Activated CD4-positive, CD25-positive, alpha-beta regulatory T cell treated with anti-CD3 and anti-CD28 coated beads, Interleukin-2, amount 50 U/mL, for 24 hours (primary cell): ENCODE measurements at places on chromosomes 5 and 9.

DNA sequence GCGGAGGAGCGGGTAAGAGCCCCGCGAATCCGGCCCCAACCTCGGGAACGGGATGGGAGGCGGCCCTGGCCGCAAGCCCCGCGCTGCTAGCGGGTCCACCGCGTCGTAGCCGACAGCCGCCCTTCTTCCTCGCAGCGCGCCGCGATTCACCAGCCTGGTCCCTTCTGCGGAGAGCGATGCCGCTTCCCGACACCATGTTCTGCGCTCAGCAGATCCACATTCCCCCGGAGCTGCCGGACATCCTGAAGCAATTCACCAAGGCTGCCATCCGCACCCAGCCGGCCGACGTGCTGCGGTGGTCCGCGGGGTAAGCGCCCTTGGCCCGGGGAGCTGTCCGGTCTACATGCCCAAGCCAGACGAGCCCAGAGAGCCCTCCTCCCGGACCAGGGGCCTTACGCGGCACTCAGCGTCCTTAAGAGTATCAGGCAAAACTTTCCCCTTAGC, 335 bp downstream of the ROPN1L start:
- ATAC-seq, result peak; percentile 49

- ATAC-seq, result no peak
Measured at GRCh38 chr5:38546691-38547146, 9.7 kb downstream of the LIFR start.

DNA sequence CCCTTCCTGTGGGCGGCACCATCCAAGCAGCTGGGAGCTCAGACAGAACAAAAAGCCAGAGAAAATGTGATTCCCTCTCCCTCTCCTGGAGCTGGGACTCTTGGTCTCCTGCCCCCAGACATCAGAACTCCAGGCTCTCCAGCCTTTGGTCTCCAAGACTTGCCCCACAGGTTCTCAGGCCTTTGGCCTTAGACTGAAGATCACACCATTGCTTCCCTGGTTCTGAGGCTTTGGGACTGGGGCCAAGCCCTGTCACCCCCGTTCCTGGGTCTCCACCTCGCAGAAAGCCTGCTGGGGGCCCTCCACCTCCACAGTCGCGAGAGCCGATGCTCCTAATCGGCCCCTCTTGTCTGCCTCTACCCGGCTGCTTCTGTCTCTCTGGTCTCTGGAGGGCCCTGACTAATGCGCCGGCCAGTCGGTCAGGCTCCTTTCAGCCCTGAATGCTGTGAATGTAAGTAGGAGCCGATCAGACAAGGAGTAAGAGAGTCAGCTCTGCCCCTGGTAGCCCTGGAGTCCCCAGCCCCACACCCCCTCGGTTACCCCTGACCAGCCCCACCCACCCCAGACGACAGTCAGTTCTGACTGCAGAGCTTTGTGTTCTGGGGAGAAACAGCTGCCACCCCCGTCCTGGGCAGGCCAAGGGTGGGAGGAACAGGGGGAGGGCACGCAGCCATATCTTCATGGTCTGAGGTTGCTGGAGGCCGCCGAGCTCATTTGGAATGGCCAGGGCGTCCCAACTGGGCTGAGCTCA, 57.5 kb downstream of the VAV2 start:
- ATAC-seq, result no peak

- ATAC-seq, result no peak
Measured at GRCh38 chr9:112187404-112187803, 12.3 kb upstream of the SUSD1 start.

DNA sequence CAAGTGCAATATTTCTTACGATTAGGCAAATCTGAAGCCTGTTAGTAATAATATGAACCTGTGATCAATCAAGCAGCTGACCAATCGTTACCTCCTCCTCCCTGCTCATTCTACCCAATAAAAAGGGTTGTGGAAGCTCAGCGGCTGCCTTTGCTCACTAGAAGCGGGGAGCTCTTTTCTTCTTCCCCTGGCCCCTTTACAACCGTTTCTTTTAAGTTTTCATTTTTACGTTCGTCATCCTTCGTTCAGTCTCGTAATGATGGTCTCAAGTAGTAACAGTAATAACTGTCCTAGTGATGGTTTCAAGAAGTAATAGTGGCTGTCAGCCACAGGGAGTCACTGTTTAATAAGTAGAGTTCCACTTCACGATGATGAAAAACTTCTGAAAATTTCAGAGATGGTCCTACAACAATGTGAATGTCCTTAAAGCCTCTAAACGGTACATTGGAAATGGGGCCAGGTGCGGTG, 6.2 kb downstream of the UGT3A2 start:
- ATAC-seq, result no peak

DNA sequence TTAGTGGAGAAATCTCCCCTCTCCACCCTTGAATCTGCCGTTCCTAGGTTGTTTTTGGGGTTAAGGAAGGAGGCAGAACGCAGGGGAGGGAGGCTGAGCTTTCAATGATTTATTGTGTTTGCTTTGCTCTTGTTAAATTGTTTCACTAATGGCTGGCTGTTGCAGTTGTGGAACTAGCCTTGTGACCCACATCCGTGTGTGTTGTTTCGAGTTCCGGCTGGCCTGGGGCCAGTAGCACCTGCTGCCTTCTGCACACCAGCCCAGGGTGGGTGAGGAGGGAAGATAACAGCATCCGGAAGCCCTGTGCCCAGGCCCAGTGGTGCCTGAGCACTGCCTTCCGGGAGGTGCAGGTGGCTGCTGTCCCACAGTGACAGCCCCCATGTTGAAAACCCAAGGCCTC, 3.6 kb downstream of the ERGIC1 start:
- ATAC-seq, result peak; percentile 44

DNA sequence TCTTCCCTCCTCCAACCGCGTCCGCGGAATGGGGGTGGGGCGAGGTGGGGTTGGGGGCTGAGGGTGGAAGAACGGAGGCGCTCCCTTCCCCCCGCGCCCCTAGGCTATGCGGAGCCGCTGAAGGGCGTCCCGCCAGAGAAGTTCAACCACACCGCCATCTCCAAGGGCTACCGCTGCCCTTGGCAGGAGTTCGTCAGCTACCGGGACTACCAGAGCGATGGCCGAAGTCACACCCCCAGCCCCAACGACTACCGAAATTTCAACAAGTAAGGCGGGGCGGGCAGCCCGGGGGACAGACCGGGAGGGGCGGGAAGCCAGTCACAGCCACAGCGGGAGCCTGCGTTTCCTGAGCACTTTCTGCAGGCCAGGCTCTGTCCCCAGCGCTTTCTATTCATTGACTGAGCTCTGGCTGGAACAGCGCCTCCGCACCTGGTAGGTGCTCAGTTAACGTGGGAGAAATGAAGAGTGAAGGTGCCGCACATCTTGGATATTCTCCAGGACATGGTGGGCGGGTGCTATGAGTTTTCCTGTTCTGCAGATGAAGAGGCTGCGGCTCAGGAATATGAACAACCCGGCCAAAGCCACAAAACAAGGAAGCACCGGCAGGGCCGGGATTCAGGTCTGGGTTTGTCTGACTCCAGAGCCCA, 11.3 kb downstream of the MYOZ3 start:
- ATAC-seq, result peak; percentile 58

GRCh38 chr5:149261246-149261645, 10.4 kb upstream of the AFAP1L1 start:
- ATAC-seq, result no peak

GRCh38 chr5:7869474-7870136, 657 bp downstream of the MTRR start:
- ATAC-seq, result peak; percentile 27

GRCh38 chr5:9351546-9351945, 194.3 kb downstream of the SEMA5A start:
- ATAC-seq, result no peak

- no peak for ATAC-seq
Measured at GRCh38 chr9:2299843-2300205, 284.7 kb downstream of the SMARCA2 start.

DNA sequence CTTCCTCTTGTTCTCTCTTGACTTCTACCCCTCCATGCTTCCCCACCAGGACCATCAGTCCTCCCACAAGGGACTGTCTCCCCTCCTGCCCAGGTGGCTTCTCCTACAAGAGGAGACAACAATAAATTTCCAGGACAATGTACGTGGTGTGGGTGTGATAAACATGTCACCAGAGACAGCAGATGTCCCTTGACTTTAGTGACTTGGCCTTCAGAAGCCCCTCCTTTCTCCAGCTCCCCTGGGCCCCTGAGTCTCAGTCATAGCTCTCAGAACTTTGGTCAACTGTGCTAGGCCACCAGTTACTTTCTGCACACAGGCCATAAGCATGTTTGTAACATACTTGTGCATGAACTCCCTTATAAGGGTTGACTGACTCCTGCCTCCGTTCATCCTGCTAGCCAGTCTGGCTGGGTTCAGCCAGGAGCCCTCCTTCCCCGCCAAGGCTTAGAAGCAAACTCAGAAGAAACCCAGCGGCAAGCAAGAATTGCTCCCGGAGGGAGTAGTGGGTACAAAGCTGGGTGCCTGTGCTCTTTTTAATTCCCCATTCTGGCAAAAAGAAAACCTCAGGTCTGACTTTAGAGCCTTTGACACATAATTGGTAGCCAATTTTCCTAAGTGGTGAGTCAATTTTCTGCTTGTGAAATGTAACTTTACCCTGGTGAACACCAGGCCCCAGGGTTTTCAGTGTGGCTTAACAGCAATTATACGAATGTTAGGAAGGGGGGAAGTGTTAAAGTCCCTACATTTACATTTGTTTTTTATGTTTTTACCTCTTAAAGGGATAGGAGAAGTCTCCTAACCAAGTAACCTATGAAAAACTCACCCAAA, 49.2 kb downstream of the EBF1 start:
- ATAC-seq, result no peak

GRCh38 chr9:111842313-111842712, 47.6 kb upstream of the SHOC1 start:
- ATAC-seq, result no peak

DNA sequence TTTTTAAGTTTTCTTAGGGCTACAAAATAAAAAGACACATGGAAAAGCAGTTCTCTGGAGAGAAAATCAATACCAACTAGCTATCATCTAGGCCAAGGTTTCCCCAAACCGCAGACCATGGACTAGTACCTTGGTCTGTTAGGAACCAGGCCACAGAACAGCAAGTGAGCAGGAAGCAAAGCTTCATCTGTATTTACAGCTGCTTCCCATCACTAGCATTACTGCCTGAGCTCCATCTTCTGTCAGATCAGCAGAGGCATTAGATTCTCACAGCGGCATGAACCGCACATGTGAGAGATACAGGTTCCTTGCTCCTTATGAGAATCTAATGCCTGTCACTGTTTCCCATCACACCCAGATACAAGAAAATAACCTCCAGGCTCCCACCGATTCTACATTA, 1907.6 kb upstream of the ACO1 start:
- no peak for ATAC-seq

DNA sequence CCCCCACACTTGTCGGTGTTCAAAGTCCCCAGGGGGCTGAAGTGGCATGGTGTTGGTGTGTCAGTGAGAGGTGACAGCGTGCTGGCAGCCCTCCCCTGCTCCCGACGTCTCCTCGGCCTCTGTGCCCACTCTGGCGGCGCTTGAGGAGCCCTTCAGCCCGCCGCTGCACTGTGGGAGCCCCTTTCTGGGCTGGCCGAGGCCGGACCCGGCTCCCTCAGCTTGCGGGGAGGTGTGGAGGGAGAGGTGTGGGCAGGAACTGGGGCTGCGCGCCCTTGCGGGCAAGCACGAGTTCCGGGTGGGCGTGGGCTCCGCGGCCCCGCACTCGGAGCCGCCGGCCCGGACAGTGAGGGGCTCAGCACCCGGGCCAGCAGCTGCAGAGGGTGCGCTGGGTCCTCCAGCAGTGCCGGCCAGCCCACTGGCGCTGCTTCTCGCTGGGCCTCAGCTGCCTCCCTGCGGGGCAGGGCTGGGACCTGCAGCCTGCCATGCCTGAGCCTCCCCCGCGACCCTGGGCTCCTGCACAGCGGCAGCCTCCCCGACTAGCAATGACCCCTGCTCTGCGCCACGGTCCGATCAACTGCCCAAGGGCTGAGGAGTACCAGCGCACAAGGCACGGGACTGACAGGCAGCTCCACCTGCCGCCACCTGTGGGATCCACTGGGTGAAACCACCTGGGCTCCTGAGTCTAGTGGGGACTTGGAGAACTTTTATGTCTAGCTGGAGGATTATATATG, 224.1 kb upstream of the RIOK2 start:
- no peak for ATAC-seq

DNA sequence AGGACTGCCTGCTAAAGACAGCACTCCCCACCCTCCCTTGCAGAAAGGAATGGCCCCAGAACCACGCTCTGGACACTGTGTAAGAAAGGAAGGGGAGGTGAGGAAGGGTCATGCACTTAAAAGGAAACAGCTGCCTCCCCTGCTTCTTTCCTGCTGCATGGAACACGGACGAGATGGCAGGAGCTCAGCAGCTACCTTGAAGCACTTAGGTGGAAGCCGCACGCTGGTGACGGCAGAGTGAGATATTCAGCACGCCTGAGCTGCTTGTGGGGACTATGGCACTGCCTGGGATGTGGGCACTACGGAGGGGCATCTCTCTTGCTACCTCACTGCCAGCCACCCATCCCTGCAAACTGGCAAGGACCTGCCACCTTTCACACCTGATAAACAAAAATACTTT, 101.5 kb downstream of the VAV2 start:
- no peak for ATAC-seq

GRCh38 chr5:78907255-78907891, 77.7 kb downstream of the ARSB start:
- ATAC-seq, result no peak

DNA sequence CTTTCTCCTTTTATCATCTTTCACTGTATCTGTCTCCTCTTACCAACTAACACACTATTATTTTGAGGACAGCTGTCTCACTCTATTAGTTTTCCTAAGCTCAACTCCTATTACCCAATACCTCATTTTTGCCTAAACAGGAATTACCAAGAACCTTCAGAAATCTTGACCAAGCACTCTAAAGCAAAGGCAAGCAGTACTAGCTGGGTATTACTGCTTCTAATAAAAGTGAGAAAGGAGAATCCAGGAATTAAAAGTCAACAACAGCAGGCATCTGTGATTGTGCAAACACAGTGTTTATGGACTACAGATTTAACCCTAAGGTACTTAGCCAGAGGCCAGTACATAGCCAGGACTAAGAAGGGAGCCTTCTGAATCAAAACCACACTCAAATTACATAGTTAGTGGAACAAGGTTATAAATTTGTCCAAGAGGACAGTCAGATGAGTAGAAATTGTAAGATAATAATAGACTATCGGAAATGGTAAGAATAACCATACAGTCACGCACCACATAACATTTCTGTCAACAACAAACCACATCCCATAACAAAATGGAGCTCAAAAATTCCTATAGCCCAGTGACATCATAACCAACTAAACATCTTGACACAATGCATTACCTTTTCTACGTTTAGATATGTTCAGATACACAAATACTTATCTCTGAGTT, 8.3 kb downstream of the RFX3 start:
- no peak for ATAC-seq

GRCh38 chr9:122367065-122367464, 3.8 kb upstream of the PTGS1 start:
- no peak for ATAC-seq
